Kidney (tissue), 22 donors: ENCODE measurements at places on chromosomes 13 and 19. TPM values are rescaled to one million over a fixed set of nuclear protein-coding genes. Genes with fewer than 3 reads are reported as not detected.

The ARRDC5 gene
- polyA plus RNA-seq, result not detected

The TMEM238 gene
- 8.1 TPM for polyA plus RNA-seq

The ZNF700 gene
- 7.2 TPM for polyA plus RNA-seq

The CYSLTR2 gene
- polyA plus RNA-seq, result 1.2 TPM

The SMIM24 gene
- polyA plus RNA-seq, result 1,108 TPM

The CCNA1 gene
- 0.54 TPM for polyA plus RNA-seq
